ENCODE measurements at places on chromosomes 1 and 21.

DNA sequence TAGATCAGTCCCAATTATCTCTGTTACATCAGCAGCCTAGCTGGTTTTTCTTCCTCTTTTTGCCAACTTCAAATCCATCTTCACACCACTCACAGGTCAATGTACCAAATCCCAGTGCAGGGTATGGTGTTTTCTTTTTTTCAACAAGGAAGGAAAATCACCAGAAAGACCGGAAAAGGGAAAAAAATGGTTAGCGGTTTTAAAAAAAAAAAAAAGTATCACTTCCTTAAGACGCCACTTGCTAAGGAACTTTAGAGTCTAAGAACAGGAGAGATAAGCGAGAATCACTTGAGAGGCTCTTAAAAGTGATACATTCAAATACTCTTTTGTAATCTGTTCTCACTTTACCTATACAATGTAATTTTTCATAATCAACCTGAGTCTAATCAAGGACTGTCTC lies 3.1 kb upstream of the OR10J1 start:
- DNase-seq, result no peak

- DNase-seq, result no peak
Observed at GRCh38 chr1:92481971-92482664, 4.6 kb downstream of the GFI1 start.

GRCh38 chr1:29963946-29964345 lies 727.6 kb downstream of the PTPRU start:
- no peak for DNase-seq

- DNase-seq, result no peak
Observed at GRCh38 chr1:115219927-115220326, 118.1 kb downstream of the NGF start.

- DNase-seq, result no peak
Observed at GRCh38 chr1:212618466-212619210, 10.1 kb downstream of the ATF3 start.

Measured in NCI-H2171 (cell line).